ENCODE measurements at places on chromosomes 1 and 21. TPM values are rescaled to one million over a fixed set of nuclear protein-coding genes. Genes with fewer than 3 reads are reported as not detected.

Gene ADAMTS5
- total RNA-seq, result under 0.01 TPM

Gene WASF2
- total RNA-seq, result 35.0 TPM

Gene MAB21L3
- total RNA-seq, result not detected

Gene MCOLN3
- 0.47 TPM for total RNA-seq

Gene APCS
- not detected for total RNA-seq

Gene SGIP1
- total RNA-seq, result 6.6 TPM

Gene IL19
- not detected for total RNA-seq

Gene H6PD
- 15.2 TPM for total RNA-seq

Gene OR2L5
- not detected for total RNA-seq

Gene TFAP2E
- total RNA-seq, result not detected

- DNase-seq, result no peak
Measured at GRCh38 chr1:248818505-248819374, 7.0 kb downstream of the SH3BP5L start.

DNA sequence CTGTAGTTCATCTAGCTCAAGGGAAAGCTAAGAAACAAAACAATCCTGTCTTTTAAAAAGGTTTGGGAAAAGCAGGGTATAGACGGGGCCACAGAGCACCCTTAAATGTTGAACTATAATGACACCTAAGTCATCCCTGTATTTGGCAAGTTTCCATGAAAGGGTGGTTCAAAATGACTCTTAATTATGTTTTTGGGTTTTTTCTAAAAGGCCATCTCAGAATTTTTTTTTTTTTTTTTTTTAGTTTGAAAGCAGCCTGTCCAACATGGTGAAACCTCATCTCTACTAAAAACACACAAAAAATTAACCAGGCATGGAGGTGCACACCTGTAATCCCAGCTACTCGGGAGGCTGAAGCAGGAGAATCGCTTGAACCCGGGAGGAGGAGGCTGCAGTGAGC lies 22.2 kb downstream of the TOMM20 start:
- no peak for DNase-seq

DNA sequence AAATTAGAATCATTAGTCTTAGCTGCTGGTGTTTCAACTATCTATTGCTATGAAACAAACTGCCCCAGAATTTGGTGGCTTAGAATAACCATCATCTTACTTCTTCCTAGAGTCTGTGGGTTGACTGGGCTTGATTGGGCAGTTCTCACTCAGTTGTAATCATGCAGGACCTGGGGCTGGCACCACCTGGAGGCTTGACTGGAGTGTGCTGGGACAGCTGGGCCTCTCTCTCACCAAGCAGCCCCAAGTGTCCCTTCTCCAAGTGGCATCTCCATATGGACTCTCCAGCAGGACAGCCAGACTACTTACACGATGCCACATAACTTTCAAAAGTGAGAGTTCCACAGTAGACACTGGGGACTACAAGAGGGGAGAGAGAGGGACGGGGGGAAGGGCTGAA lies 140.3 kb upstream of the ATP1B1 start:
- DNase-seq, result no peak

DNA sequence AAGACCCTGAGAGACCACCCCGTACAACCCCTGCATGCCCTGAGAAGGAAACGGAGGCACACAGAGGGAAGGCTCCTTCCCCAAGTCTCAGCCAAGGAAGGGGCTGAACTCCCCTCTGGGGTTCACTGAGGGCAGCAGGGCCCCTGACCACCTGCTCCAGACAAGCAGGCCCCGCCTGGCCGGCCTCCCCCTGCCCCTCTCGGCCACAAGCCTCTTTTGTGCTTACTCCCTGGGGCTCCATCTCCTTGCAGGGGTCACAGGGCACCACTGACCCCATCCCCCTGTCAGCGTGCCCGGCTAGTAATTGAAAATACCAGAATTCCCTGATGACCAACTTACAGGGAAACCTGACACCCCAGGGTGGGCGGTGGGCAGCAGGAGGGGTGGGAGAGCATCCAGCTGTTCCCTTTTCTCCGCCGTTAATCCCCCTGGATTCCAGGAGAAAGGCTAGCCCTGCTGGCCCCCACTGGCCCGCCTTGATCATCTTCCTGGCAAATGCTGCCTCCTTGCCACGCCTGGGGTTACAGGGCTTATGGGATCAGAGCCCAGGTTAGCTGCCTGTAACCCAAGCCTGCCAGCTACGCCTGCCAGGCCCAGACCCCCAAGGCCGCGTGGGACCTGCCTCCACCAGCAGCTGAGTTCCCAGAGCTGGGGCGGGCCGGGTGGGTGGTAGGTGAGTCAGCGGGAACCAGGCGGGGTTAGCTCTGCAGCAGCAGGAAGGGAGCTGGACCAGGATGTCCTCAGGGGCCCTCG lies 96.1 kb downstream of the LACTBL1 start:
- DNase-seq, result peak; percentile 94

- DNase-seq, result no peak
Measured at GRCh38 chr1:52413410-52413989, 9.1 kb downstream of the PRPF38A start.

- DNase-seq, result no peak
Measured at GRCh38 chr1:115340879-115341278, 2.8 kb upstream of the NGF start.

GRCh38 chr1:231139659-231140654 lies 21.9 kb upstream of the TRIM67 start:
- no peak for DNase-seq

GRCh38 chr1:64055310-64055709 lies 148.1 kb upstream of the UBE2U start:
- DNase-seq, result no peak

GRCh38 chr1:79604490-79605198 lies 598.1 kb upstream of the ADGRL4 start:
- peak; percentile 4 for DNase-seq

GRCh38 chr21:28418726-28419514 lies 573.8 kb downstream of the LTN1 start:
- no peak for DNase-seq

DNA sequence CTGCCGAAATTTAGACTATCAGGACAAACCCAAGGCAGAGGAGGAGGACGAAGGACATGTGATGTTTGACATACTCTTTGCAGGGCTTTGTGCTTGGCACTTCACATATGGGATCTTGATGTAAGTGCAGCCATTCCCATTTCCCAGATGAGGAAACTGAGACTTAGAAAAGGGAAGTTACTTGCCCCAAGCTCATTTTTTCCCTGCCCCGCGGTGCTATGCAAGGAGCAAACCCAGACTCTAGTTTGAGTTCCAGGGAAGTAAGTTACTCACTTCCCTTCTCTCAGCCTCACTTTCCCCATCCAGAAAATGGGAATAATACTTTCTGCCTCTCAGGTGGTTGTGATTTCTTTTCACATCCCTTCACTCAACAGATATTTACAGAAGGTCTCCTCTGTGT lies 4.5 kb upstream of the FOXO6 start:
- DNase-seq, result peak; percentile 0

DNA sequence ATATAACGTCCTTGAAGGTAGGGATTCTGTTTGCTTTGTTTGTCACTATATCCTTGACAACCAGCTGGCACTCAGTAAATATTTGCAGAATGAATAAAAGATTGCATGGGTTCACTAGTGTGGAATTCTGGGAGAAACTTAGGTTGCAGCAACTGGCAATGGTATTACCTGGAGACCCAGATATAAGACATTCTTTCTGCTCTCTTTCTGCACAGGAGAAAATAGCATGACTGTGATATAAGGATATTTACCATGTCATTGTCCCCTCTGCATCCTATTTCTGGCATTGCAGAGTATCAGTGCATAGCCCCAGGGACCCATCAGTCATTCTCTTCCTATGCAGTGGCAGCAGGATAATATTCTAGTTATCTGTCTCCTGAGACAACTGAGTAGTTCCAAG lies 308.9 kb upstream of the LRRC7 start:
- no peak for DNase-seq

GRCh38 chr1:219659684-219660083 lies 46.8 kb upstream of the ZC3H11B start:
- DNase-seq, result no peak

GRCh38 chr1:183303901-183304300 lies 114.3 kb downstream of the NMNAT2 start:
- no peak for DNase-seq

- DNase-seq, result no peak
Measured at GRCh38 chr1:1982379-1983232, 21.0 kb downstream of the CFAP74 start.

DNA sequence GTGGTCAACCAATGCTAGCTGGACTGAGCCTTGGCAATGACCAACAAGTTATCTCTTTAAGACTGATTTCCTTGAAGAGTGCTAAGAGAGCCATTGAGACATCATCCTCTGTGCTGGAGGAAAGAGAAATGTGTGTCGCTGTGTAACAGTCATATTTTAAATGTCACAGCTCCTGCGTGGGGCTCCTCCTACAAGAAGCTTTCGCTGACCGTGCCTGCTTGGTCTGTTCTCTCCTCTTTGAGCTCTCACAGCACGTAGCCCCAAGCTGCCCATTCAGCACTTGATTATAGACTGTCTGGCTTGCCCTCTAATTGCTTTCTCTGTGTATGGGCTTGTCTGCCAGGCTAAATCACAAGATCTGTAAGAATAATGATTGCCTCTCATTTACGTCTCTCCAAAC lies 221.3 kb downstream of the FOXD2 start:
- DNase-seq, result peak; percentile 79

- no peak for DNase-seq
Measured at GRCh38 chr1:215523128-215523861, 43.8 kb upstream of the KCTD3 start.

GRCh38 chr21:46368533-46369285 lies 44.8 kb downstream of the PCNT start:
- no peak for DNase-seq

DNA sequence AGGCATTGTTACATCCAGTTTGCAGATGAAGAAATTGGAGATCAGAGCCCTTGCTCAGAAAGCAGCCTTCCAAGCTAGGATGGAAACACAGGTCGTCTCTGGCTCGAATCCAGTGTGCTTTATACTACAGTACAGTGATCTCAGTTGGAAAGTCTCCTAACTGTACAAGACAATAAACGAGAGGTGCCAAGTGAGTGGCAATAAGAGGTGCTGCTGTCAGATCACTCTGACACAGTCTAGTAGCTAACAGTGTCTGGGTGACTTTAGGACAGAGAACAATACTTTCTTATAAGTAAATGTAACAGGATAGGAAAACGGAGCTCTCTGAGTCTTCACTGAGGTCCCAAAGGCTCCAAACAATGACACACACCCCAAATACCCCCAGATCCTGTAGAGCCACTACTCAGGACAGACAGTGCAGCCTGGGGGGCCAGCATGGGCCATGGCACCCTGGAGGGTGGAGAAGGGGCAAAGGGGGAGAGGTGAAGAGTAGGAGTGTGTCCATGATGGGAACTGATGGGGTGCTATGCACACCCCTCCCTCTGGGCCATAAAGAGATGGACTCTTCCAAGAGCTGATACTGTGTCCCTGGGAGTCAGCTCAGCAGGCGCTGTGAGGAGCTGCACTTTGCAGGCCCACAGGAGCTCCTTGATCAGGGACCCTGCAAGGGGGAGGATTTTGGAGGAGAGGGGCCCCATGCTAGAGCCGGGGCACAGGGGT lies 3.3 kb downstream of the SH3BGR start:
- no peak for DNase-seq

GRCh38 chr1:31744165-31744888 lies 19.8 kb downstream of the ADGRB2 start:
- DNase-seq, result no peak

- no peak for DNase-seq
Measured at GRCh38 chr1:10675813-10676212, 120.6 kb downstream of the CASZ1 start.

- DNase-seq, result peak; percentile 91
Measured at GRCh38 chr1:63316984-63317816, 5.2 kb upstream of the FOXD3 start.

GRCh38 chr1:168439456-168440375 lies 104.1 kb downstream of the XCL2 start:
- DNase-seq, result peak; percentile 93

DNA sequence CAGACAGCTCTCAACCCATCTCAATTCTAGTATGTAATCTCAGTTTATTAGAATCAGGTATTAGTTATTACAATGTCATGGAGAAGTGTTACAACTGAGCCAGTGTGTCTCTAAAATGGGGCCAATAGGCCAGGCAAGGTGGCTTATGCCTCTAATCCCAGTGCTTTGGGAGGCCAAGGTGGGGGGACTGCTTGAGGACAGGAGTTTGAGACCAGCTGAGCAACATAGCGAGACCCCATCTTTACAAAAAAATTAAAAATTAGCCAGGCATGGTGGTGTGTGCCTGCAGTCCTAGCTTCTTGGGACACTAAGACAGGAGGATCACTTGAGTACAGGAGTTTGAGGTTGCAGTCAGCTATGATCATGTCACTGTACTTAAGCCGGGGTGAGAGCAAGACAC lies 104.9 kb downstream of the BCAR3 start:
- no peak for DNase-seq

GRCh38 chr1:209674957-209675564 lies at the start of gene G0S2:
G0S2 (plus strand) TSS chr1:209675412; CDS start chr1:209675685, 273 bp downstream.
- DNase-seq, result peak; percentile 67

GRCh38 chr21:40595806-40596205 lies 251.2 kb downstream of the DSCAM start:
- no peak for DNase-seq

DNA sequence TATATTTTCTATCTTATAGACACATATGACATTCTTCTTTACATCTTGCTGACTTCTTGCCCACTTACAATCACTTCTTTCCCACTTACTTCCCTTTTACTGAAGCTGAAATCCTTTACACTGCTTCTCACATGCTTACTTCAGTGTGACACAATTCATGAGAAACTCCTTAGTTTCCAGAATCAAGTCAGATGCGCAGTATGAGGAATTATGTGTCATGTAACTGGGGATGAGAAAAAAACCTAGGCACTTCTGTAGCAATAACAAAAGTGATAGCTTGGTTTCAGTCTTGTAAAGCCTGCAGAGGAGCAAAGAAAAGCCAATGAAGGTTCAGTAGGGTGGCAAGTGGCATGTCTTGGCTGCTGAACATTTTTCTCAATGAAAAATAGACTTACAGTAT lies 566.2 kb upstream of the RGS18 start:
- DNase-seq, result no peak

GRCh38 chr1:158999316-159000069 lies 10.2 kb upstream of the IFI16 start:
- peak; percentile 90 for DNase-seq

DNA sequence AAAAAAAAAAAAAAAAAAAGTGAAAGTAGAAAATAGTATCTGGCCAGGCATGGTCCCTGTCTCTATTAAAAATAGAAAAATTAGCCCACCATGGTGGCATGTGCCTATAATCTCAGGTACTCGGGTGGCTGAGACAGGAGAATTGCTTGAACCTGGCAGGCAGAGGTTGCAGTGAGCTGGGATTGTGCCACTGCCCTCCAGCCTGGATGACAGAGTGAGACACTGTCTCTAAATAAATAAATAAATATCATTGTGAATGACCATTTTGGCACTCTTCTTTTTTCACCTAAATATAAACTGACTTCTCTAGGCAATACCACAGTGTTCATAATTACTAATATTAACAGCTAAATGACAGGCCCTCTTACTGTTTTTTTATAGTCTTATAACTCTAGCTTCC lies 14.5 kb downstream of the ELOA start:
- DNase-seq, result no peak

DNA sequence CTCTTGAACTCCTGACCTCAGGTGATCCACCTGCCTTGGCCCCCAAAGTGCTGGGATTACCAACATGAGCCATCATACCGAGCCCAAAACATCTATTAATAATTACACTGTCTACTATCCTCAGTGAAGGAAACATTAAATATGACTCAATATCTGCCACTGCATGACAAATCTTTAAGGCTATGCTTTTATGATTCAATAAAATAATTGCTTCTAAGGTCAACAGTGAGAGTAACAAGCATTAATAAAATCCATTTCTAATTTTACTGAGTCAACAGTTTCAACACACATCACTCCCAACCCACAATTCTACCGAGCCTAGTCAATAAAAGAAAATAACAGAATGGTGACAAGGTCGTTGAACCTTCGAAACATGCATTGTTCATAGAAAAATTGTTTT lies 125.5 kb upstream of the CHRM3 start:
- no peak for DNase-seq
